ENCODE measurements at places on chromosomes 12 and 14.

GRCh38 chr12:115697340-115697739 lies 580.2 kb downstream of the MED13L start:
- DNase-seq: no peak

DNA sequence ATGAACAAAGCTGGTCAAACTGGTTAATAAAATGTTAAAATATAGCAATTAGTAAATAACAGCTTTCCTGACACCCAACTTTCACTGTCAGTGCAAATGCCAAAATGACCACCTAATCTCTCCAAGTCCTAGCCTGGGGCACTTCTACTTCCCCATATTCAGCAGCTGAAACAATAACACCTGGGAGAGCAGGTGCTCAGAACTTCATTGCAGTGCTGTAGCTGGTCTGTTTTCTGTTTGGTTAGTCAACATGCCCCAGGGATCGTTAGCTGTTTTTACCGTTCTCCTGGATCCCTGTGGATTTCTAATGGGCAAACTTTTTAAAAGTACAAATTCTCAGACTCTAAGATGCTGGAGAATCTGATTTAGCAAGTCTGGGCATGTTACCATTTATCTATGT lies 759.7 kb downstream of the GALC start:
- no peak for DNase-seq

GRCh38 chr14:56004786-56005185 lies 113.4 kb upstream of the PELI2 start:
- DNase-seq: peak; percentile 19

- no peak for DNase-seq
Measured at GRCh38 chr14:74824997-74825396, 50.9 kb downstream of the PROX2 start.

GRCh38 chr12:53071591-53072551 lies 7.3 kb downstream of the SPRYD3 start:
- DNase-seq: no peak

DNA sequence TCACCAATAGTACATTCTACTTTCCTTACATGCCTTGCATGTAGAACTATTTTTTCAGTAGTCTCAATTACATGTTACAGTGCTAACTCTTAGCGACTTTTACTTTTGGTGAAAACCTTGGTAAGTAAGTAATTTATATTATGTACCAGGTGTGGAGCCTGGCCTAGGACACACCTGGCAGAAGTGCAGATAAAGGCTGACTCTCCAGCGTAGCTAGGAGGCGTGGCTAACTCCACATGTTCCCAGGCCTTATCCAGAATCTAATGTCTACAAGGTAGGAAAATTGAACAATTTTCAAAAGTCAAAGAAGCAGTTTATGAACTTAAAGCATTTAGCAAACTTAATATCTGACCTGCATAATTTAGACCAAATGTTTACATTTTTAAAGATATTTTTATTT lies 157.4 kb downstream of the DHRS2 start:
- no peak for DNase-seq

DNA sequence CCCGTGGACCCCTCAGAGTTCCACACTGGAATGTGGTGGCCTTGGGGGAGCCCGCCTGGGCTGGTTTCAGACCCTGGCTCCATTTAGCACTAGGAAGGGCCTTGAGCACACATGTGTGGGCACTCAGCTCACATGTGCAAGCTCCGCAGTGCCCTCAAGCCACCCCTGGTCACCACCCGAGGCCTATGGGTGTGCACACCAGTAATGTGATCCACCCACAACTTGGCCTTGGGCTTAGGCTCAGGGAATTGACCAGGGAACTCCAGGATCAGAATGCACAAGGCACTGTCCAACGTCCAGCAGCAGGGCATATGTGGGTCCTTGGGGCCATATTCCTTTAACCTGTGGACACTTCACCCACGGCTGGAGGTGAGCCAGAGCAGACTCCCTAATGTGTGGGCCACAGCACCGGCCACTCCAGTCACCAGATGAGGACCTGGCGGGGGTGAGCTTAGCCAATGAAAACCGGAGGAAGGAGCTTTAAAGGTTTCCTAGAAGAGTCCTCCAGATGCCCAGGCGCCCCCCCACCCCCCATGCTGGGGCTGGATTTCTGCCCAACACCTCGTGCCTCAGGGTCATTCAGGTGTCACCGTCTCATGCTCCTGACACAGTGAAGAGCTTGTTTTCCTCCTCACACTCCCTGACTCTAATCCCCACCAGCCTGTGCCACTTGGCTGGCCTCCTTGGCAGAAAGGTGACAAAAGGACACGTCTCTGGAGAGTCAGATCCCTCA lies 209.2 kb downstream of the ZFP36L1 start:
- DNase-seq: no peak

GRCh38 chr14:93987376-93987775 lies 9.7 kb upstream of the CCDC197 start:
- DNase-seq: no peak

GRCh38 chr12:121712190-121712460 lies 427 bp upstream of the TMEM120B start:
- no peak for DNase-seq

- DNase-seq: peak; percentile 73
Measured at GRCh38 chr14:21846227-21846885, 172.7 kb upstream of the OR4E1 start.

GRCh38 chr12:46414591-46415268 lies 42.2 kb upstream of the SLC38A2 start:
- DNase-seq: no peak

- no peak for DNase-seq
Measured at GRCh38 chr14:100111931-100112704, 46.9 kb downstream of the EVL start.

- DNase-seq: no peak
Measured at GRCh38 chr12:44703182-44703910, 172.8 kb downstream of the NELL2 start.

GRCh38 chr12:5488626-5488955 lies 56.7 kb downstream of the NTF3 start:
- DNase-seq: no peak

GRCh38 chr12:51949342-51950030 lies 2.0 kb upstream of the ACVR1B start:
- no peak for DNase-seq

GRCh38 chr14:99971941-99972747 lies 93.1 kb upstream of the EVL start:
- peak; percentile 22 for DNase-seq

DNA sequence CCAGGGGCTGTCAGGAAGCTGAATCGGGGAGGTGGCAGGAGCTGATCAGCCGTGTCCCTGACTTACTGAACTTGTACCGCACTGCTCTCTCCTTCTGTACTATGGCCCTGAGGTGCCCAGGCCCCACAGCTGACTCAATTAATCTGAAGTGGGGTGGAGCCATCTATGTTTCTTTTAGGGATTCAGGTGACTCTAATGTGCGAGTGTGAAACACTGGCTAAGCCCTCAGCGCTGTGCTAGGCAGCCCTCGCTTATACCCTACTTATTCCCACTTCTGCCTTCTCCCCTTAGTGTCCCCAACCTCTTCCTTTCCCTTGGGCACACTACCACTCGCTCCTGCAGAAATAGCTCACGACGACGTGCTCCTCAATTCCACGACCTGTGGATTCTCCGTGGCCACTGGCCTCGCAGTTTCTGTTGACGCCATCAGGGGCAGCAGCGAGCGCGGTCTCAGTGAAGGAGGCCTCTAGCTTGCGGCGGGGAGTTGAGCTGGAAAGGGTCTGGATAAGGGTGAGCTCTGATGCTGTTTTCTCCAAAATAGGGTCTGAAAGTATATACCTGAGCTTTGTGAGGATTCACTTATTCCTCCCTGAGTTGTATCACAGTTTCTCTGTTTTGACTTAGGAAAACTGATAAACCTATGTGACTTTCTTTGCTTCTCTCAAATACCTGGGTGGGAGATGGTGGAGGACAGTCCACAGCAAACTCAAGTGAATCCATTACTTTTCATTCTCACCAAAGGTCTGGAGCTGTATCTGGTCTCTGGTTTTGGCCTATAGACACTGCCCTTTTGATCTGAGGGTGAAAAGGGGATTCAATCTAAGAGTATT lies 167.6 kb downstream of the SLC41A2 start:
- DNase-seq: peak; percentile 43

DNA sequence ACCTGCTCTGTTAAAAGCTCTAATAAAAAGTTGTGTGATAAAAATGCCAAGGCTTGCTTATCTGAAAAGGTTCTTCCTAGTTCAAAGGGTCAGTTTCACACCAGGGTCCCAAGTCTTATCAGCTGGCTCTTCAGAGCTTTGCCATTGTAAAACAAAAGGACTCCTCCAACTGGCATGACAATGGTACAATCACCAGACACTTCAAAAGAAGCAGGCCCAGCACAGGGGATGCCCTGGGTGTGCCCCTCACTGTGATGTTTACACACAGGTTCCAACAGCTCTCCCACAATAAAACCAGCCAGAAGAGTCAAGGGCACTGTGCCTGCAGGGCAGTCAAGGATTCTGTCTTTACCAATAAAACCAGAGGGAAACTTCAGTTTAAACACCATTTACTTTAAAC lies 78.7 kb downstream of the PRICKLE1 start:
- no peak for DNase-seq

DNA sequence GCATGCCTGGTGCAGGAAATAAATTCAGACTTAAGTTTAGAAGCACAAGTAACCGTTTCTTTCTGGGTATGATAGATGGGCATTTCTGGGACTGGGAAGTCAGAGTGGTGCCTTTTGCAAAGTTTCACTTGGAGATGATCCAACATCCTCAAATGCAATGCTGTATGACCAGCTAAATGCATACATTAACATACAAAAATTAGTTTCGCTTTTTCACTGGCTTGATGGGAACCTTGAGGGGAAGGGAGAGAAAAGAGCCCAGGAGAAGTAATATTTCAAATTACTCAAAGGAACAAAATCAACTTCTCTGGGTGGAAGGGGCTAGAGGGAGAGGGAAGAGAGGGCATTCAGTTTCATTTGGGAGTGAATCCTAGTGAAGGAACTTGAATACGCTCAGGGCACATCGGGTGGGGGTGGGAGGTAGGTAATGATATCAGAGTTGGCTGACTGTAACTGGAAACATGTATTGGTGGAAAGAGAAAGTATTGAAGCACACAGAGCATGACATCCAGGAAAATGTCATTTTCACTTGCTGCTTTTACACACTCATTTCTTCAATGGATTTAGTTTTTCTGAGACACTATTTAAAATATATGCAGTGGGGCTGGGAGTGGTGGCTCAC lies 175.5 kb downstream of the PTPRO start:
- DNase-seq: no peak

DNA sequence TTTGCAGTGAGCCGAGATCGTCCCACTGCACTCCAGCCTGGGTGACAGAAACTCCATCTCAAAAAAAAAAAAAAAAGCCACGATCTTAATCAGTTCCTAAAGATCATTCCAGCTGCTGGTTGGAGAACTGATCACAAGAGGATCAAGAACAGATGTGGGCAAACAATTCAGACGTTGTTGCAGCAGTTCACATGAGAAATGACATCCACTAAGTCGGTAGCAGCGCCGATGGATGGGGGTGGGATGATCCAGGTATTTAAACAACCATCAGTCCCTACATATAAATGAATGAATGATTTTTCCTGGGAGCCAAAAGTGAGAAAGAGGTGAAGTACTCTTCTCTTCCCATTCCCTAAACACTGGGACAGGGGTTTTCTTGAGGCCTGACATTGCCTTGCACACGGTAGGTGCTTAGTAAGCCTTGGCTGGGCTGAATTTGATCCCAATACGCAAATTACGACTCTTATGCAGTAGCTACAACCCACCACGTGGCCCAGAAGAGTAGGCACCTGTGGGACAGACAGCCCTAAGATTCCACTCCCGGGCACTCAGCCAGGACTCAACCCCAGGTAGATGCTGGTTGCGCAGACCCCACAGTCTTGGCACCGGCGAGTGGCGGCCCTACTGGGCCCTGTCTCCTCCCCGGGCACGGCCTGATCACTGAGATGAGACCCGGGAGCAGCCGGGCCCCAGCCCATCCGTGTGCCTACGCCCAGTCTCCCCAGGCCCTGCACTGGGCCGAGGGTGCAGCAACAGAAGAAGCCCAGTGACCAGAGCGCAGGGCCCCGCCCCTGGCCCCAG lies 565 bp downstream of the SPRYD3 start:
- peak; percentile 57 for DNase-seq

- DNase-seq: no peak
Measured at GRCh38 chr12:50187084-50187900, 20.1 kb upstream of the CERS5 start.

GRCh38 chr12:119673634-119674033 lies 5.7 kb downstream of the PRKAB1 start:
- no peak for DNase-seq

DNA sequence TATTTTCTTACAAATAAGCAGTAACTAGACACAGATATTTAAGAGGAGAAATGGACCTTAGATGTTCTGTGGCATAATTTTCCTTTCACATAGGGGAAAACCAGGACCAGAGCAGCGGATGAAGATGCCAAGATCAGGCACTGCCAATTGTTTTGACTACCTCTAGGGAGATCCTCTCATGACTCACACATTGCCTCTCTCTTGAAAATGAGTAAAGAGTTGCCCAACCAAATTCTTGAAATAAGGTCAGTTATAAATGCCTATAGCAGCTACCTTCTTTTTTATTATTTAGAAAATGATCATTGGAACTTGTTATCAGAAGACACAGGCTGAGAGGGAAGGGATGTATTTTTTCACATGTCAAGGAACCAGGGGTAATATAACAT lies 263.4 kb upstream of the PLEKHG7 start:
- no peak for DNase-seq

DNA sequence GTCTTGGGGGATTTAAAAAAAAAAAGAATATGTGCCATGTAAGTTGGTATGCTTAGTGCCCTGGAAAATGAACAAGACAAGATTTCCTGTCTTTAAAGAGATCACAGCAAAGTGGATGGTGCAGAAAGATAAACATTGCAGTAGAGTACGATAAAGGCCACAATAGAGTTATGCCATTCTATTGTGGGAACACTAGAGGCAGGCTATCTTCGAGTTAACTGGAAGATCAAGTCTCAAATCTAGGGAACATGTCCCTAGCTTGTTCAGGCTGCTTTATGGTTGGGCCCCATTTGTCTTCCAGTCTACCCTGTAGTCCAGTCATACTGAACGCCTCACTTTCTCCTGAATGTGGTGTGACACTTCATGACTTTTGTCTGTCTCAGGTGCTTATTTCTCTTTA lies 18.7 kb upstream of the CCT2 start:
- no peak for DNase-seq

DNA sequence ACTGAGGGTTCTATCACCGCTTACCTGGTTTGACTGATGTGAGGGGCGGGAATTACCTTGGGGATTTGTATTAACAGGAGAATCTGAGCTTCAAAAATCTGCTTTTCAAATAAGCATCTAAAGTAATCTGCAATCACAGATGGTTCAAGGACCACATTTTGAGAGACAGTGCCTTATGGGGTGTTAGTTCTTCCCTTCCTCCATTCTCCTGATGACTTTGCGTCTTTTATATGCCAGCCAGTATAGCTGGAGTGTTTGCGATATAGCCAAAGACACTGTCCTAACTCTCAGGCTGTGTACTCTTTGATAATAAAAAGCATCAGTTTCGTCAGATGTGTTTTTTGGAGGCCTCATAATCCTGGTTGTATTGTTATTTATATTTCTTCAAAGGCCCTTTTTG lies 39.5 kb downstream of the PPHLN1 start:
- DNase-seq: no peak

- DNase-seq: peak; percentile 63
Measured at GRCh38 chr12:121781998-121782979, 11.2 kb downstream of the RHOF start.

- no peak for DNase-seq
Measured at GRCh38 chr12:23217158-23217557, 592.2 kb downstream of the ETNK1 start.
